ENCODE measurements at places on chromosomes 12 and 14.
A peak's percentile ranks its signal among the peaks of the same experiment; 100 is the strongest.

DNA sequence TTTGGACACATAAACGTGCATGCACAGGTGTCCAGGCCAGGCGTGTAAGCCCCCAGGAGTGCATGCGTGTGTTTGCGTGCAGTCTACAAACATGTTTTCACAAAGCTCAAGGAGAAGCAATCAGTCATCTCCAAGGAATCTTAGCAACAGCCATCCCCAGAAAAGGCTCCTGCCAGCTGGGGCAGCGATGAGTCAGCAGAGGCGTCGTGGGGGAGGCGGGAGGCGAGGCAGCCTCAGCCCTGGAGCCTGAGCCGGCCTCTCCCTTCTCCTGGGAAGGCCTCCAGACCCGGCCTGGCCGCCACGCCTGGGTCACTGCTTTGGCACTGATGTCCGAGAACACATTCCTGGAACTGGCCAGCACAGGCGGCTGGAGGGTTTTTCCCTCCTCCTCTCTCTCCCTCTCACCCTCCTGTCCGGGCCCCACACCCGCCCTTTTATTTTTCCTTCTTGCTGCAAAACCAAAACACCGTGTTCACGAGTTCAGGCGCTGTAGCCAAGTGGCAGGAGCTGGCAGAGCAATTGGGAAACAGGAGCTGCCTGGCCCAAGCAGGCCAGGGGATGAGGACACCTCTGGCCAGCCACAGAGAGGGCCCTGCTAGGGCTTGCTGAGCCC is 92.7 kb downstream of the LRRC74A start:
- peak; percentile 98 for DNase-seq

GRCh38 chr14:69483765-69484443 is 624 bp upstream of the PLEKHD1 start:
- DNase-seq, result peak; percentile 16

- DNase-seq, result no peak
Measured at GRCh38 chr12:91182636-91183455, at the start of gene DCN. TSS of gene DCN (minus strand) at chr12:91182817. CDS start at chr12:91178552, 4,265 bp downstream.

DNA sequence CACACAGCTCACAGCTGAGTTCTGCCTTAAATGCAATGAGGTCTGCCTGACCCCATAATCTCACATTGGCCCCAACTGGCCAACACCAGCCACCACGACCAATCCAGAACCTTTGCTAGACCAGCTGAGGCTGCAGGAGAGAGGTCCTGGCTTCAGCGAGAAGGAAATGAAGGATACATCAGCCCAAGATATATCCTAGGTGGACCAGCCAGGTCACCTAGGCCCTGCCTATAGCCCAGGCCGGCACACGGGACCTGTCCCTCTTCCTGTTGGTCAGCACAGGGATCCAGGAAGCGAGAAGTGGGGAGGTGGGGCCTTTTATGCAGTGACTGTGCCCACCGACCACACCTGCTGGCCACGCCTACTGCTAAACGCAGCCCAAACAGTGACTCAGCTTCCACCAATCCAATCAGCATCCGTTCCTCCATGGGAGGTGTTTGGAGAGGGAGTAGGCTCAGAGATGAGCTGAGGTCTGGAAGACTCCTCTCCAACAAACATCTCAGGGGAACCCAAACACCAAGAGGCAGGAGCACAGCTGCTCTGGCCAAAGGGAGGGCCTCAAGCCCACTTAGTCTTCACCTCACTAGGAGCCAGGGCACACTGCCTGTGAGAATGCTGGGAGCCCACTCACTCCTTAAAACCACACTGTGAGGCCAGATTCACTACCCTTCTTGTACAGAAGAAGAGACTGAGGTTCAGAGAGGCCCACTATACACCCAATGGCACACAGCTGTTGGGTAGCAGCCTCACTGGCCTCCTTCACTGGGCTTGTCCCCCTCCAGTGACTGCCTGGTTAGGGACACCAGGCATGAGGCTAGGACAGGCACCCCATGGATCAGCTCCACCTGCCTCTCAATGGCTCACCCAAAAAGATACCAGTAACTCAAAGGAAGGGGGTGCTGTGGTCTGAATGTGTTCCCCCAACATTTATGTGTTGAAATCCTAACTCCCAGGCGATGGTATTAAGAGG is 51.3 kb upstream of the PPP2R5C start:
- no peak for DNase-seq

DNA sequence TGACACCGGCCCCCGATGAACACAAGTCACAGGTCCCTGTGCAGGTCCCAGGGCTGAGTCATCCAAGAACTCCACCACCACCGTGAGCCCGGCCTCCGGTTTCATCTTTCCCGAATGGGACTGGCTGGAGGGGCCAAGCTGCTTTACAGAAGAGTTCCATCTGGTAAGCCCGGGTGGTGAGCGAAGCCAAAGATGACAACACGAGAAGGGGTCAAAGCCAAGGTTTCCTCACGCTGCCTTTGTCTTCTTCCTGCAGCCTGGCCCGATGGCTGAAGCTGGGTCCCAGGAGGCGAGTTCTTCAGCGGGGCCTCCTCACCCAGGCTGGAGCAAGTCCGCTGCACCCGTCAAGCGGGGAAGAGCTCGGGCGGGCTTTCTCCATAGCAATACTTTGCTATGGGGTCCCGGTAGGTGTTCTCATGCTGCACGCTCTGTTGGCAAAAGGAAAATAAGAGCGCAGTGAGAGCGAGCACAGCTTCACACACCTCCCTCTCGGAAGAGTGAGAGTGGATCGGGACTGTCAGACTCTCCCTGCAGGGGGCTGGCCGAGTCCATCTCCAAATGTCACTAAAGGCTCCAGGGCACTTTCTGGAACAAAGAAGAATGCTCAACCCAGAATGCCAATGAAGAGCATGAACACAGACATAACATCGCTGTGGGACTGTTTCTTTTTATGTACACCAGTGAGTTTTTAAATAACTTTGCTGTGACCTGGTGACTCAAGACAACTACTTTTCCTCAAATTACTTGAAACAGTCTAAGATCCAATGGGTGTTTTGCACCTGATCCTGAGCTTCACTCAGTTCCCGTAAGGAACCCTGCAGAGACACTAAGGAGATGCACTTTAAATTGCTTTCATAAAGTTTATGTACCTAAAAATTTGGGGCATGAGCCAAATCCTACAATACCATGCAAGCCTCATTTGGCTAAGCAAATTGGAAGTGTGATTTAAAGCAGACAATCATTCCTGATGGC is 20.1 kb downstream of the SPRING1 start:
- no peak for DNase-seq

- DNase-seq, result peak; percentile 66
Measured at GRCh38 chr12:46442738-46443137, 70.2 kb upstream of the SLC38A2 start.

GRCh38 chr12:65891987-65892481 is 67.8 kb downstream of the HMGA2 start:
- DNase-seq, result peak; percentile 97
